Glomerular endothelial cell (primary cell): ENCODE measurements at places on chromosomes 7 and 10. TPM values are rescaled to one million over a fixed set of nuclear protein-coding genes. Genes with fewer than 3 reads are reported as not detected.

GRCh38 chr10:15068802-15069201 lies 19.8 kb downstream of the ACBD7 start:
- DNase-seq, result no peak

DNA sequence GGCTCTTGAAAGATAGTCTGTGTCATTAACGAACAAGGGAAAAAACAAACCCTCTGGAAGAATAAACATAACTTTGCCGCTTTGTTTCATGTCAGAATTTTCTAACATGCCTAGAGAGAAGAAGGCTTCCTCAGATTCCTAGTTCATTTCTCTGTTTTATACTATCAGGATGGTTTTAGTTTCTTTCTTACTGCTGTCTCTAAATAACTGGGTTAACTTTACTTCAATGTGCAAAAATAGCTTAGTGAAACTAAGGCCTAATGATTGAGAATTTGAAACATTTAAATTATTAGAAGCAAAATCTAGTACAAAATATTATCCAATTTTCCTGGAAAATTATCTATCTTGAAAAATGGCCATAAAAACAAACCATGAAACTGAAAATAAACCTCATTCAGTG lies 72.1 kb upstream of the OGDHL start:
- DNase-seq, result no peak

DNA sequence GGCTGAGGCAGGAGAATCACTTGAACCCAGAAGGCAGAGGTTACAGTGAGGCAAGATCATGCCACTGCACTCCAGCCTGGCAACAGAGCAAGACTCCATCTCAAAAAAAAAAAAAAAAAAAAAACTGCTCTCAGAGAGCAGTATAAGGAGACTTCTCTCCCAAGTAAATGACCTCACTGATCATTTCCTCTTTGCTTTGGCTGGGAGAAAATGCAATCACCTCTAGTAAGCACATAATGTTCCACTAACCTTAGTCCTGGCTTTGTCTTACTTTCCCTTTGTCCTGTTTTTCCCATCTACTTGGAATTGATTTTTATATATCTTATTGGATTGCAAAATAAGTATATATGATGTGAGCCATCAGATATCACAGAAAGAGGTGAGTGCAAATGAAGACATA lies 2.5 kb downstream of the SLC25A13 start:
- DNase-seq, result no peak

DNA sequence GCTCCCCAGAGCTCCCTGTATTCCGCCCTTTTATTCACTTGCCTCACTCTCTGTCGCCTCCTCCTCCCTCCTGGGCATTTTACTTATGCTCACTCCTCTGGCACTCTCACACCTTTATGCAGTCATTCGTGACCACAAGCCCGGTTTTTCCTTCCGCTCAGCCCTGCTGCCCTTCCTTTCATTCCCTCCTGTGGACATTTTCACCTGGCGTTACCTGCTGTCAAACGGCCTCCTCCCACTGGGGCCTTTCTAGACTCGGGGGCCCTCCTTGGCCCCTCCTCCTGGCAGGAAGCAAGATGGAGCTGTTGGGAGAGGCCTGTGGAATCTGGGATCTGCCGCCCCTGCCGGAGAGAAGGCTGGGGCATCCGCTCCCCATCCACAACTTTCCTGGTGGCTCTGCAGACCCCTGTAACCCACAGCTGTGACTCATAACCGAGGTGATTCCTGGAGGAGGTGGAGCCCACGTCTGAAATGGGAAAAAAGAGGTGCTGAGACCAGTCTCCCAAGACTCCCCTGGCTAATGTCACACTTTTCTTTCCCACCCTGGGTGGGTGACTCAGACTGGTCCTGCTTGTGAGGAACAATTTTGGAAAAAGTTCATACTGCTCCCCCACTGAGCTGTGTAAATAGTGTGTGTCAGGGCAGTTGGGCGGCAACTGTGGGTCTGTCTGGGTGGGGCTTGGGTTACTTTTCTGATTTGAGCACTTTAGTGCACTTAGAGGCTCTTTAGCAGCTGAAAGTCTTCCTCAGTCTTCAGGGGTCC lies 1.2 kb downstream of the VCL start:
- DNase-seq, result no peak

GRCh38 chr10:117131376-117132327 lies 6.4 kb downstream of the VAX1 start:
- no peak for DNase-seq

GRCh38 chr7:5696346-5697110 lies 84.9 kb downstream of the RNF216 start:
- no peak for DNase-seq

DNA sequence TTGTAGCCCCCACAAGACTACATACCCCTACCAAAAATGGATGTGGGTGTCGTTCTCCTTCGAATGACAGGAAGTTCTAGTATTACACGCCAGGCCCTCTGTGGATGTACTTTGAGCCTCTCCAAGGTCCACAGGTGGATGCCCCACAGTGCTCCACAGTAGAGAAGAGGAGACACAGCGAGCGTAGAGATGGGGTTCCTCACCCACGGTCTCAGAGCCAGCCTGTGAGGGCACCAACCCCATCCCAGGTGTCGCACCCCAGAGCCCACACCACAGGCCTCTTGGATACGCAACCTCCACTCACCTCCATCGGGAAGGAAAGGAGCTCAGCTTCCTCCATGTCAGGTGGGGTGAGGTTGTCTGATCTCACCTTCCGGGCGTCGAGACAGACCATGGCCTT lies 2.3 kb downstream of the CPA5 start:
- no peak for DNase-seq

DNA sequence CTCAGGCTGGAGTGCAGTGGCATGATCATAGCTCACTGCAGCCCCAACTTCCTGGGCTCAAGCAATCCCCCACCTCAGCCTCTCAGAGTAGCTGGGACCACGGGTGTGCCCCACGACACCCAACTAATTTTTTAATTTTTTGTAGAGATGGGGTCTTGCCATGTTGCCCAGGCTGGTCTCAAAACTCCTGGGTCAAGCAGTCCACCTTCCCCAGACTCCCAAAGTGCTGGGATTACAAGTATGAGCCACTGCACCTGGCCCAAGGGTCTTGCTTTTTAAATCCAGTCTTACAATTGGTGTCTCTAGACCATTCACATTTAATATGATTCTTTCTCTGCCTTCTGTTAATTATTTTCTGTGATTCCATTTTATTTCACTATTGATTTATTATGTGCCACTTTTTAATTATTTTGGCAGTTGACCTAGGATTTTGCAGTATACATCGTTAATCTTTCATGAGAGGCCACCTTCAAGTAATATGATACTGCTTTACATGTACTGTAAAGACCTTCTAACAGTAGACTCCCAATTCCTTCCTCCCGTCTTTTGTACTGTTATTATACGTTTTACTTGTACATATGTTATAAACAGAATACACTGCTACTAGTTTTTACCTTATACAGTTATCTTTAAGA lies 18.7 kb downstream of the MMP21 start:
- no peak for DNase-seq

- DNase-seq, result no peak
Measured at GRCh38 chr7:115260381-115260780, 338.5 kb downstream of the MDFIC start.

Gene ZNF488
- not detected in 2 replicates for total RNA-seq

Gene C1GALT1
- 32.5 and 38.6 TPM in 2 replicates for total RNA-seq

Gene SFMBT2
- total RNA-seq, result 3.1 and 4.8 TPM in 2 replicates
